ENCODE measurements at places on chromosomes 16 and 17. TPM values are rescaled to one million over a fixed set of nuclear protein-coding genes. Genes with fewer than 3 reads are reported as not detected.

DNA sequence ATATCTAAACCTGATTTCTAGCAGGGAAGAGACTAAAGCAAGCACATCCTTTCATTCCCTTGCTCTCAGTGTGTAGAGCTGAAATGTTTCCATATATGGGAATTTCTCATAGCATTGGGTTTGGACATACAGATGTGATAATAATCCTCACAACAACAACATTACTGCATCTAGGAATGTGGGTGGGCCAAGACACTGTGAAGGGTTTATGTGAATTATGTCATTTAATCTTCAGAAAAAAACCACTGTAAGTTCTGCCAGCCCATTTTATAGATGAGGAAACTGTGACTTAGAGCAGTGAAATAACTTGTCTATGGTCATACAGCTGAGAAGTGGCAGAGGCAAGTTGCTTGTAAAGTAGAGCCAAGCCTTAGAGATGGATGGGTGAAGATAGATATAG is 5.2 kb downstream of the OMG start:
- no peak for DNase-seq

The MRPL10 gene
- 38.3 TPM for total RNA-seq

DNA sequence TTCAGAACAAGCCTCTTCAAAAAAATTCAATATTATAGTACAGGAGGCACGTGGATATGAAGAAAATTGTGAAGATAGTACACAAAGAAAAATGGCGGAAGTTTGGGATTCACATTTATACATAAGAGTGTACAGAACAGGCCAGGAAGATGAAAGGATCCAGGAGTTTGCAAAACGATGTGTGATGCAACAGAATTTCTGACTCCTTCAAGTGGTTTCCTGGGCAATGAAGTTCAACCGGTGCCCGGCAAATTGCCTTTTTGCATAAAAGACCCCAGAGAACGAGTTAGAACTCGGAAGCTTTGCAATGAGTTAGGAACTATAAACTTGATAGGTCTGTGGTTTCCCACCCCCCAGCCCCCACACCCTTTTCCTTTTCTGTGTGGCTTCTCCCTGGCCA is 189.1 kb downstream of the SALL1 start:
- DNase-seq, result no peak

The BRICD5 gene
- 7.2 TPM for total RNA-seq

DNA sequence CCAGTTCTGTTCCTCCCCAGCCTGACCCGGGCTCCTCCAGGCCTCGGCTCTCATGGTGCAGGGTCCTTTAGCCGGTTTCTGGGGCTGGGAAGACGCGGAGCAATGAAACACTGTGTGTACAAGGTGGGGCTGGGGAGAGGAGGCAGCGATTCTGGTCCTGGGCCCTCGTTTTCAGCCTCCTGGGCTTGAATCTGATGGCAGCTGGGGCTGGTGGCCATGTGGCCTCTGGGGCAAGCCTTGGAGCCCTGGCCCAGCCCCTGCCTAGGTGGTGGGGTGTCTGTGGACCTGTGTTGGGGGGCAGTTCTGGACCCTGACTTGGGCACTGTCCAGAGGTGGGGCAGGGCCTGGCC is 4.1 kb downstream of the FOXJ1 start:
- no peak for DNase-seq

GRCh38 chr17:28745786-28746411 is 2.1 kb downstream of the TRAF4 start:
- peak; percentile 93 for DNase-seq

DNA sequence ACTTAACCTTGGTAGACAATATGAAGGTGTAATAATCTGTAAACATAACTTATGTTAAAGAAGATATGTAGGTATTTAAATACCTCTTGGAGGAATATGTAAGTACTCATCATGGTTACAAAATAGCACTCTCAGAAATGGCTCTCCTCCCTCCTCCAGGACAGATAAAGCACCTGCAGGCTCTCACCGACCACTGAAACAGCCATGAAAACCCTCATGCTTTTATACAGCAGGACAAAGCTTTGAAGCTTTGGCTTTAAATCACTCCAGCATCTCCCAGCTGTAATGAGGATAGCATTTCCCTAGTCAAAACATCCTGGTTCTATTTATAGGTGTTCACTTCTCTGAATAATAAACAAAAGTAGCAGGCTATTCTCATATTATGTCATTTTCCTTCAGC is 69.1 kb upstream of the PMFBP1 start:
- no peak for DNase-seq

DNA sequence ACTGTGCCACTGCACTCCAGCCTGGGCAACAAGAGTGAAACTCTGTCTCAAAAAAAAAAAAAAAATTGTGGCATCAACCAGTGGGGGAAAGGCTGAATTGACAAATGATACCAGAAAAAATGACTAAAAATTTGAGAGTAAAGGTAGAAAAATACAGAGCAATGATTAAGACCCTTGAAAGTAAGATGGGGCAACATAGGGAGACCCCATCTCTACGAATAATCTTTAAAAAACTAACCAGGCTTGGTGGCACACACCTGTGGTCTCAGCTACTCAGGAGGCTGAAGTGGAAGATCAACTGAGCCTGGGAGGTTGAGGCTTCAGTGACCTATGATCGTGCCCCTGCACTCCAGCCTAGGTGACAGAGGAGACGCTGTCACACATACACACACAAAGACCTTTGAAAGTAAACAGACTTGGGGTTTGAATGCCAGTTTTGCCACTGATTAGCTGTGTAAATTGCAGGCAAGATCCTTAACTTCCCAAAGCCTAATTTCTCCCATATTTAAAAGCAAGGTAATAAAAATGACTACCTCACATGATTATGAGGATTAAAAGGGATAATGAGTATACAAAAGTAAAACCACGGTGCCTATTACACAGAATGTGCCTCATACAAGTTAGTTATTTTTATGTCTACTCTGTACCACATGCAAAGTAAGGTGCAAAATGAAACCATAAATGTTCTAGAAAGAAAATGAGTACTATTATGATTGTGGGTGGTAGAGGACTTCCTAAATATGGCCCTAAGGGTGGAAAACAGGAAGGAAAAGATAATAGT is 21.7 kb upstream of the PAFAH1B1 start:
- no peak for DNase-seq

The PRAC1 gene
- not detected for total RNA-seq

The ABCA10 gene
- total RNA-seq, result 4.2 TPM

DNA sequence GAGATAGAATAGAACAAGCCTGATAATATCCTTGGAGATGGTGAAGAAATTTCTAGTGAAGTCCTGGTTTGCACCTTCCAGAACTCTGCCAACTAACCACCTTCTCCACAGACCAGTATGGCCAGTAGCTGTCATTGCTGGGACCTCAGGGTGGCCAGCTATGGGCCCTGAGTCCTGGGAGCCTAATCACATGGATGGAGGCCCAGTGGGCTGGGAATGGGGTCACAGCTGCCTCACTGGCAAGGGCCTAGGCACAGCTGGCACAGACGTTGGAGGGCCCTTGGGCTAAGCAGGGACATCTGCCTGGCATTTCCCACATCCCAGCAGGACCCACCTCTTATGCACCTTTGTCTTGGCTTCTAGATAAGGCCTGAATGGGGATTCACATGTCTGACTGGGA is 7.6 kb upstream of the WNT3 start:
- DNase-seq, result no peak

DNA sequence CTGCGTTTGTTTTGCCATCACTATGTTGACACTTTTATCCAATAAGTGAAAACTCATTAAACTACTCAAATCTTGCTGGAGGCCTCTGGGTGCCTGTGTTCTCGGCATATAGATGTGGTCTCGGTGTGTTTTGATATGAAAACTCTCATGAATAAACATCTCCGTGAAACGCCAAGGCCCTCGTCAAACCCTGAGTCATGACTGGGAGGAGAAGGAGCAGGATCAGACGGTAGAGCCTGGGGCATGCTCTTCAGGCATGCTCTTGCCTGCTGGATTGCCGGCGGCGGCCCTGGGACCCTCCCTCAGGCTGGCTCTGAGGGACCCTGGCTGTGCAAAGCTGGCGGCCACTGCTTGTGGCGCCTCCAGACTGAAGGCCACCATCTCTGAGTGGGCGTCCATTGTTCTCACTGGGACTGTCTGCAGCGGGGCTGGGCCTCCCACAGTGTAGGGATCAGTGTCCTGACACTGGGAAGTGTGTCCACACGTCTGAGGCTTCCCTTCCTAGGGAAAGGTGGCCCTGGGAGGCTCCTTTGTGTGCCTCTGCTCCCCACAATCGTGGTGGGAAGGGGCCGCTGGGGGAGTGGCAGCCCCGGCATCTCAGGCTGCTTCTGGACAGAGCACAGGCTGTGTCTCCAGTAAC is 1.7 kb upstream of the NPB start:
- DNase-seq, result no peak

- no peak for DNase-seq
Measured at GRCh38 chr17:57144567-57144966, 59.5 kb downstream of the AKAP1 start.

GRCh38 chr16:21100447-21100846 is 50.2 kb downstream of the DNAH3 start:
- no peak for DNase-seq

Data from kidney (tissue), 22 donors.